ENCODE measurements at places on chromosomes 11 and 22. TPM values are rescaled to one million over a fixed set of nuclear protein-coding genes. Genes with fewer than 3 reads are reported as not detected.

DNA sequence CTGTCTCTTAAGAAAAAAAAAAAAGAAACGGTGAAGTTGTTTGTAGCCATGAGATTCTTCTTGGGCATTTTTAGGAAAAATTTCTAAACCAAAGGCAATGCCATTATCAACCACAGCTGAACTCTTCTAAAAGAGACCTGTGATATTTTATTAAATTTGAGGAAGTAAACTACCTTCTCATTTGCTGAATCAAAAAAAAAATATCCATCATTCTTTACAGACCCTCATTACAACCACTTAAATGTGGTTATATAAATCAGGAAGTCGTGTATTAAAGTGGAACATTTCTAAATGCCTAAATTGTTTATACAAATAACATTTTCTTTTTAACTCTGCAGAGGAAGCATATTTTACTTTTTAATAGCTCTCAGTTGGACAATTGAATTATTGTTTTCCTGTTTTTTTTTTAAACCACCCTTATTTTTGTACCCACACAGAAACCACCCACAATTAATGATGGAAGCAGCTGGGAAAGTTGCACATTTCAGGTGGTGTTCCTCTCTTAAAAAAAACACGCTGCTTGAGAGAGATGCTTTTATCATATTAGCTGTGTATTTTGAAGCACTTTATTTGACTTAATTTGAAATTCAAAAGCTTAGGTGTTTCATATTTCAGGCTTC, 91.2 kb downstream of the ARHGAP42 start:
- no peaks in the 10 kb centered on the region for H3K36me3 ChIP-seq
- no peaks in the 10 kb centered on the region for H3K4me1 ChIP-seq
- H3K4me3 ChIP-seq = no peak overlapping the region
- H3K27me3 ChIP-seq = no peaks in the 10 kb centered on the region
- no peak for DNase-seq
- H3K27ac ChIP-seq = no peak overlapping the region

Gene ST14
- total RNA-seq = 0.74 TPM

DNA sequence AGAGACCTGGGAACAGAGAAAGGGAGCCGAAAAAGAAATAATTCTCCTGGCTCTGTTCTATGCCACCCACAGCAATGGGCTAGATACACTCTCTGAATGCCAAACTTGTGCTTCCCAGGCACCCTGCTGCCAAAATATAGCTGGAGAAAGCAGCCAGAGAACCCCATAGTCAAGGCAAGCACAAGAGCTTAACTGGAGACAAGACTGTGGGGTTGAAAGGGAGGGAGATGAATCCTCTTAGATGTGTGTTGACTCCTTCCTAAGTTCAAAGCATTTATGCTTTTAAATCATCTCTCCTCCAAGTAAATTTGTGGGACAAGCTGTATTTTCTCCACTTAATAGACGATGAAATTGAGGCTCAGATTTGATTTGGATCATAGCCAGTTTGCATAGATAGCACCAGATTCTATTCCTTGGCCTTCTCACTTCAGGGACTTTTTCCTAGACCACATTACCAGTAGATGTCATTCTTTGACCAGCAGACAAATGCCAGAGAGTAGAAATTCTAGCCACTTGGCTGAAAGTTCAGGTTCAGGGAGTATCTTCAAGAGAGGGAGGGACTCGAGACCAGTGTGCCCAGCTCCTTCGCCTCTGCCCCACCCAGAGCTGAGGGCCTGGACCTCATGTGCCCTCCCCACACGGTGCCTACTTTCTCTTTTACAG, 16.5 kb upstream of the ETS1 start:
- peaks cover 54% of the 10 kb centered on the region for H3K4me1 ChIP-seq
- H3K27ac ChIP-seq = no peak overlapping the region
- no peak overlapping the region for H3K4me3 ChIP-seq
- H3K27me3 ChIP-seq = no peaks in the 10 kb centered on the region

Gene FAM181B
- total RNA-seq = not detected

Gene GAL3ST1
- 2.7 TPM for total RNA-seq

Gene RIMBP3B
- total RNA-seq = 2.4 TPM

DNA sequence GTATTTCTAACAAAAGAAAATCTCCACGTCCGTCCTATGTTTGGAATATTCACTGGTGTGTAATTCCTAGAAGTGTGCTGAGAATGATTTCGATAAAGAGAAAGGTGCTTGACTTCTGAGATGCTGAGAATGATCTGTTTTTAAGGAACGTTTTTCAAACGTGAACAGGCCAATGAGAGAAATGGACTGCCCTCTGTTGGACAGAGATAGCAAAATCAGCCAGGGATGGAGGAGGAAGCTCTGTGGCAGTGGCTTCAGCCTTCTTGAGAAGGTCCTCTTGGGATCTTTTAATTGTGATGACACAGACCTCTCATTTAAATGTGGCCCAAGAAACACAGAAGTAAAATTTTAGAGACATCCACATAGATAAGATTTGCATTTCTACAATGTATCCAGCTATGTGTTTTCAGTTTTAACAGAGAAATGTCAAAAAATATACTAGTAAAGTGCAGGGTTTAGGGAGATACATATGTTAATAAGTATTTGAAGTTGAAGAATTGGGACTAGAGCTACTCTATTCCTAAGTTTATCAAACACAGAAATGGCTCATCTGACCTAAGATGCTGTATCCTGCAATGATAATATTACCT, 84.0 kb upstream of the RCN1 start:
- H3K27ac ChIP-seq = no peak overlapping the region
- no peak overlapping the region for H3K4me3 ChIP-seq

GRCh38 chr11:74473382-74474173, 6.2 kb upstream of the KCNE3 start:
- H3K4me3 ChIP-seq = no peak overlapping the region
- no peaks in the 10 kb centered on the region for H3K36me3 ChIP-seq
- DNase-seq = no peak

Gene CLMP
- total RNA-seq = 0.08 TPM

DNA sequence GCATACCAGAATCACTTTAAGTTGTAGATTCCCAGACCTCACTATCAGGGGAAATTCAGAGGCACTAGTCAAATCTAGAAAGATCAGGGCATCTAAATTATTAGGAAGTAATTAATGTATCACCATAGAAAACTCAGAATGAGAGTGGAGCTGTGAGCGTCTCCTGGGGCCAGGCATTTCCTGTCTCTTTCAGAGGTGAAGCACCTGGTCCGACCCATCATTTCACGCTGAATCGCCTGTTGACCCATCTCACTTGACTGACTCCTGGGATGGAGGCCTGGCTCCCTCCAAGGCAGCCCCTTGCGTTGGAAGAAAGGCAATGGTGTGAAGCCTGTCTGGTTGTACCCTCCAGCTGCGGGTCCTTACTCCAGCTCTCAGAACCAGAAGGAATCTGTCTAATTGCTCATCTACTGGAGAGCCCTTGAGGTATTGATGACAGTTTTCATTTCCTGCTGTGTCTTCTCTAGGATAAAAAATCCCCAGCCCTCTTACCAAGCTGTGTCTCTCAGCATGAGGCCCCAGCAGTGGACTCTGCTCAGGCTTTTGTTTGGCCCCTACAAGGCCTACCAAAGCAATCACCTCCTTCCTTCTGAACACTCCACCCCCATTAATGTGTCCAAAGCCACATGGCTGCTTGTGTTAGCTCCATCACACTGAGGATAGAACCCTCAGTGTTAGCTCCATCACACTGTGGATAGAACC, 93.2 kb upstream of the SYT13 start:
- peaks cover 16% of the 10 kb centered on the region for H3K4me1 ChIP-seq
- DNase-seq = no peak
- H3K27ac ChIP-seq = no peak overlapping the region
- peaks cover 12% of the 10 kb centered on the region for H3K27me3 ChIP-seq
- no peaks in the 10 kb centered on the region for H3K36me3 ChIP-seq
- H3K4me3 ChIP-seq = no peak overlapping the region

Gene KIRREL3
- not detected for total RNA-seq

GRCh38 chr11:45511566-45511965, 153.9 kb downstream of the CHST1 start:
- H3K27ac ChIP-seq = no peak overlapping the region
- H3K4me3 ChIP-seq = no peak overlapping the region
- DNase-seq = no peak
- H3K36me3 ChIP-seq = no peaks in the 10 kb centered on the region

GRCh38 chr22:49530671-49531367, 296.9 kb downstream of the BRD1 start:
- no peaks in the 10 kb centered on the region for H3K36me3 ChIP-seq
- no peak overlapping the region for H3K27ac ChIP-seq
- no peak overlapping the region for H3K4me3 ChIP-seq
- H3K27me3 ChIP-seq = no peaks in the 10 kb centered on the region

Gene OR8D1
- not detected for total RNA-seq

- no peak overlapping the region for H3K4me3 ChIP-seq
- no peak for DNase-seq
- no peak overlapping the region for H3K27ac ChIP-seq
- peaks cover 2% of the 10 kb centered on the region for H3K27me3 ChIP-seq
- no peaks in the 10 kb centered on the region for H3K36me3 ChIP-seq
These were observed 295.0 kb downstream of the NTM start for GRCh38 chr11:131665344-131665968.

- no peak for DNase-seq
- H3K27me3 ChIP-seq = no peaks in the 10 kb centered on the region
- no peak overlapping the region for H3K4me3 ChIP-seq
- H3K4me1 ChIP-seq = no peaks in the 10 kb centered on the region
- H3K27ac ChIP-seq = no peak overlapping the region
- H3K36me3 ChIP-seq = no peaks in the 10 kb centered on the region
These were observed 529 bp downstream of the APOA4 start for GRCh38 chr11:116822575-116822974.

- H3K4me1 ChIP-seq = peaks cover 16% of the 10 kb centered on the region
- peak; percentile 85 for DNase-seq
- H3K27ac ChIP-seq = peak overlapping the region; percentile 77
- H3K4me3 ChIP-seq = no peak overlapping the region
- no peaks in the 10 kb centered on the region for H3K36me3 ChIP-seq
These were observed 29.5 kb upstream of the WNT7B start for GRCh38 chr22:46006379-46007002.

Gene PRDM11
- 10.3 TPM for total RNA-seq

- no peak overlapping the region for H3K27ac ChIP-seq
- H3K4me1 ChIP-seq = no peaks in the 10 kb centered on the region
- H3K4me3 ChIP-seq = no peak overlapping the region
- no peak for DNase-seq
- H3K36me3 ChIP-seq = no peaks in the 10 kb centered on the region
These were observed 168.8 kb downstream of the RCN1 start for GRCh38 chr11:32259641-32260081.

- peaks cover 13% of the 10 kb centered on the region for H3K27me3 ChIP-seq
- no peak overlapping the region for H3K4me3 ChIP-seq
- no peaks in the 10 kb centered on the region for H3K36me3 ChIP-seq
- no peak for DNase-seq
- H3K27ac ChIP-seq = no peak overlapping the region
These were observed 83.2 kb downstream of the TEAD1 start for GRCh38 chr11:12757416-12757815.

- H3K27me3 ChIP-seq = no peaks in the 10 kb centered on the region
- no peaks in the 10 kb centered on the region for H3K36me3 ChIP-seq
- H3K4me1 ChIP-seq = no peaks in the 10 kb centered on the region
- H3K4me3 ChIP-seq = no peak overlapping the region
These were observed 309.8 kb upstream of the CNTN5 start for GRCh38 chr11:98710986-98711385.

GRCh38 chr11:113103932-113104690, 142.9 kb downstream of the NCAM1 start:
- H3K27me3 ChIP-seq = peaks cover 4% of the 10 kb centered on the region
- H3K4me1 ChIP-seq = no peaks in the 10 kb centered on the region
- no peak overlapping the region for H3K27ac ChIP-seq
- no peak overlapping the region for H3K4me3 ChIP-seq

DNA sequence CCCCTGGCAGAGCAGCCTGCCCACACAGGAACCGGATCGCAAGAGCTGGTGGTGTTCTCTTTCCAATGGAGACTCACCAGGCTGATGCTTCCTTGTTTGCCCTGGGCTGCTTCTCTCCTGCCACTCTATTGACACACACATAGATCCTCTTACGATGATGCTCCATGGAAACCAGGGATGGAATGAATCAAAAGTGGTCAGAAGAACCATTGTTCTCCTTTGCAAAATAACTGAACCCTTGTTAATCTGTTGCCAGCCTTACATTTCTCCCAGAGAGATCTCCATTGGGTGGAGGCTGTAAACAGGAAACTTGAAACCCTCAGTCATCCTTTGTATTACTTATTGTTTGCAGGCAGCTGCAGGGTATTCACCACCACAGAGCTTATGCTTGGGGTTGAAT, 24.6 kb upstream of the LDLRAD3 start:
- H3K4me3 ChIP-seq = no peak overlapping the region
- H3K27ac ChIP-seq = no peak overlapping the region
- H3K36me3 ChIP-seq = no peaks in the 10 kb centered on the region

Gene SMIM35
- total RNA-seq = 0.70 TPM

DNA sequence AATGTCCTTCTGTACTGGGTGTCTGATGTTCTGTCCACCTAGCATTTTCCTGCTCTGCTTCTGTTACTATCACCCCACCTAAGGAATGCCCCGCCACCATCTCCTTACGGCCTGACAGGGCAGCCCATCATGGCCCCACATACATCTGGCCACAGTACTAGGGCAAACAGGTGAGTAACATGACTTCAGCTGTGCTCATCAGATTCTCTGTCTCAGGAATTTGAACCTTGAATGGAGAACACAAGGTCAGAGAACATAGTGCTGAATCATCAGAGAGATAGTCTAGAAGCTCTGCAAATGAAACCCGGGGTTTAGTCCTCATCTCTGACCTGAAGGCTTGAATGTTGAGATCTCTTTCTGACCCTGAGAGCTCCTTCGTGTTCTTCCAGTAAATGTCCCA, 32.4 kb downstream of the ZC3H12C start:
- H3K4me3 ChIP-seq = no peak overlapping the region
- no peak for DNase-seq
- H3K4me1 ChIP-seq = no peaks in the 10 kb centered on the region

Gene GNG3
- total RNA-seq = not detected

GRCh38 chr22:44366372-44367300, 53.9 kb upstream of the SHISAL1 start:
- no peaks in the 10 kb centered on the region for H3K4me1 ChIP-seq
- no peak for DNase-seq
- no peaks in the 10 kb centered on the region for H3K36me3 ChIP-seq
- no peak overlapping the region for H3K4me3 ChIP-seq
- peak overlapping the region; percentile 50 for H3K27ac ChIP-seq

- H3K27me3 ChIP-seq = no peaks in the 10 kb centered on the region
- H3K4me3 ChIP-seq = no peak overlapping the region
- H3K36me3 ChIP-seq = no peaks in the 10 kb centered on the region
- no peak for DNase-seq
These were observed 2.7 kb downstream of the CCDC87 start for GRCh38 chr11:66589996-66590675.

Gene WNT11
- 0.81 TPM for total RNA-seq

Gene CD151
- 20.8 TPM for total RNA-seq

GRCh38 chr22:47153854-47154525, 391.5 kb downstream of the TBC1D22A start:
- H3K36me3 ChIP-seq = peaks cover 13% of the 10 kb centered on the region
- H3K27me3 ChIP-seq = no peaks in the 10 kb centered on the region
- no peak for DNase-seq
- H3K4me1 ChIP-seq = peaks cover 3% of the 10 kb centered on the region

DNA sequence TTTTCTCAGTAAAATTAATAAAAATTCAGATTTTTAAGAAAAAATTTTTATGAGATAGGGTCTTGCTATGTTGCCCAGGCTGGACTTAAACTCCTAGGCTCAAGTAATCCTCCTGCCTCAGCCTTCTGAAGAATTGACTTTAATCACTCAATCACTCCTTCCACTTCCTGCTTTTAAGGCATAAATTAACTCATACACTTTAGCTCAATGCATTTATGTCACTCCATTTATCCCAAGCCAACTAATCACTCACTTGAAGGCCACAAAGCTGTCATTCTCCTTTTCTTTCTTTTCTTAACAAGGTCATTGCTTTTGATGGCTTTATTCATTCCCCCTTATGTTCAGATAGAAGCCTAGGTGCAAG, 877 bp downstream of the ALG9 start:
- peak overlapping the region; percentile 93 for H3K27ac ChIP-seq
- H3K27me3 ChIP-seq = no peaks in the 10 kb centered on the region
- peak overlapping the region; percentile 96 for H3K4me3 ChIP-seq
- H3K4me1 ChIP-seq = peaks cover 36% of the 10 kb centered on the region
- peaks cover 44% of the 10 kb centered on the region for H3K36me3 ChIP-seq
- DNase-seq = no peak

Measured in naive thymus-derived CD8-positive, alpha-beta T cell (primary cell).